ENCODE measurements at places on chromosomes 1 and 21.

DNA sequence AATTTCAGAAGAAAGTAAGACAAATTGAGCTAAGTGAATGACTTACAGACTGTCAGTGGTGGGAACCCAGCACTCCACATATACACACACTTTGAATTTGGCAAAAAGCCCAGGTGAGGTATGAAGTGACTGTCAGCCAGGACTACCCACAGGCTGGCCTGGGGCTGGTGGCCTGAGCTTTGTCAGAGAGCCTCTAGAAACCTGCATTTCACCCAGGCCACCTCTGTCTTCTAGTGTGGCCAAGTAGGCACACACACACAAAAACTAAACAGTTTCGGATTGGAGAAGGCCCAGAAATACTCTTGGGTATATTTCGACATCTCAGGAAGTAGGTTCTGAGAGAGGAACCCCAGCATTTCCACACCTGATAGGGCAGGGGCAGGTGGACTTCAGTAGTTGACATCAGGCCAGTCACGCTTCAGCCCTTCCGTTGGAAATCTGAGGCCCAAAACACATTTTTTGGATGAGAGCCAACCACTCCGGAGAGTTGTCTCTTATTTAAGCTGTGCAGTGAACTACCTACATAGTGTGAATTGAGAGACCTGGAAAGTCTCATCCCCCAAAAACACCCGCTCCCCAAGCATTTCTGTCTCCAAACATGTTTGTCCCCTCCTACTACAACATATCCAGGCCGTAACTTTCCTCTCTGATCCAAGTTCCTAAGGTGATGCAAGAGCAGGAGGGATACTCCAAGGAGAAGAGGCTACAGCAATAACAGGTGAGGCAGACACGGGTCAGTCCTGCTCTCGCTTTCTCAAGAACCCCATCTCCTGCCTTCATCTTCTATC lies 167.2 kb upstream of the PROX1 start:
- no peak for DNase-seq

DNA sequence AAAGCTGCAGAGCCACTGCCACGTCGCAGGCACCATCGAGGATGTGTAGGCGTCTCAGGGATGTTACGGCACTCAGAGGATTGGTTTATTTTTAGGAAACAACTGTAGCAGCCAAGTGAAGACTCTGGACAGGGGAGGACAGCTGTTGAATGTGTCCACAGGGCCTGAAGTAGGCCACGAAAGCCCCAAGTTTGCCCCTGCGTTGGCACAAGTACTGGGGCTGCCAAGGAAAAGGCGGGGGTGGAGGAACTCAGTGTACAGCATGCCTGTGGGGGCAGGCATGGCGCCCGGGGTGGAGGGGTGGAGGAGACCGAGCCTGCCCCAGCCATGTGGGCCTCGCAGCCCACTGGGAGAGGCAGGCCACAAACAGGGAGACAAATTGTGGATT lies 89.7 kb downstream of the ADARB1 start:
- no peak for DNase-seq

DNA sequence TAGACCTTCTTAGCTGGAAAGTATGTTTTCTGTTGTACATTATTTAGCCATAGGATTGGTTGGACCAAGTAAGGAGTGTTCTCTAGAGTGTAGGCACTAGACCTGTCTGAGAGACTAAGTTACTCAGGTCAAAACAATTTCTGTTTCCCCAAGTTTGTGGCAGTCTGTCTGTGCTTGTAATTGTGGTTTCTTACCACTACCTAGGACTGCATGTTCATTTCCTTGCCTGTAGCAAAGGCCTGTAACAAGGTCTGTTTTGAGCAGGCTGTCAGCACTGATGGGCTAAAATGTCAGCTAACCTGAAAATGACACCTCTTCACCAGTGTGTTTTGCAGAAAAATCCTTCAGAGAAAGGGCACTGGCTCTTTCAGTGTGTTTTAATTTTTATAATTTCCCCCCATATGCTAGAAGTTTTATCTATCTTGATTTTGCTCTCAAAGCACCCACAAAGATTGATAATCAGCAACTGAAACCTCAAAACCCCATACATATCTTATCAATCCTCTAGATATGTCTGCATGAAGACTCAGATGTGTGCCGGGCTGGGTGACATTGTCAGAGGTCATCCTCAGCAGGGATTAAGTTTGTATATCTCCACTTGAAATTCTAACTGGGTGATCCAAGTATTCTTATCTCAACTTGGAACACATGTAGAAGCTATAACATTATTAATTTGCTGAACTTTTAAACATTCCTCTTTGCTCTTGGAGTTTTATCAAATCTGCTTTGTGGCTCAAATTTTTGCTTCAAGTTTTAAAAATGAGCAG lies 50.7 kb upstream of the ST6GALNAC3 start:
- no peak for DNase-seq

DNA sequence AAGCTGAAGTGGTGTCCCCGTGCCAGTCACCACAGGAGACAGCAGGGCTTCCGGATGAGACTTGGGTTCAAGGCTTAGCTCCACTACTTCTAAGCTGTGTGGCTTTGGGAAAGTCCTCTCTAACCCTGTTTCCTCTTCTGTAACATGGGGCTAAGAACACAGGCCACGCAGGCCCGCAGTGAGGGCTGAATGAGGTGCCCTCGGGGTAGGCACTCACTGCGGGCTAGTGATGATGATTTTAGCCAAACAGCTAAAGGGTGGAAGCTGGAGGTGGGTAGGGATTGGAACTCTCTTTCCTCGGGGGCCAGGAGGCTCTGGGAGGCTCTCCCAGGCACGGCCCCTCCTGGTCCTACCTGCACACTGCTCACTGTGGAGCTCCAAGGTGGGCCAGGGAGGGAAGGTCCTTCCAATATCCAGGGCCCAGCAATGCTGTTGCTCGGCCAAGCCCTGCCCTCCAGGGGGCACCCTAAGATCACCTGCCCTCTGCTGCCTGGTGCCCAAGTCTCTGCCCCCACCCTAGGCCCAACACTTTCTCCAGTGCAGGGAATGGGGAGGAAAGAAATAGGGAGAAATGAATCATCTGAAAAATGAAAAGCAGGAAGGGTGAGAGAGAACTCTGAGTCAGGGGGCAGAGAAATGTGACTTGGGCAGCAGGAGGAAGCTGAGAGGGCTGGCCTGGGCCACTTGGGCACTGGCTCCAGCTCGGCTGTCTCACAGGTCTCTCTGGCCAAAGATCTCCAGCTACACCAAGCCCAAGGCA lies 19.2 kb upstream of the EVA1B start:
- peak; percentile 47 for DNase-seq

DNA sequence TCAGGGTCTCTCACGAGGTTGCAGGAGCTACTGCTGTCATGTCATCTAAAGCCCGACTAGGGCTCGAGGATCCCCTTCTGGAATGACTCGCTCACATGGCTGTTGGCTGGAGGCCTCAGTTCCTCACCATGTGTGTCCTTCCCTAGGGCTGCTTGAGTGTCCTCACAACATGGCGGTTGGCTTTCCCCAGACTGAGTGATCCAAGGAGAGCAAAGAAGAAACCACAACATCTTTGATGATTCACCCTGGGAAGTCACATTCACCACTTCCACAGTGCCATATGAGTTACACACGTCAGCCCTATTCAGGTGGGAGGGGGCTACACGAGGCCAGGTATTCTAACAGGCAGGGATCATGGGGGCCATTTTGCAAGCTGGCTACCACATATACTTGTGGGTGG lies 64.9 kb downstream of the FHAD1 start:
- DNase-seq, result no peak

Measured in pons (tissue), 1 donor.